Suprapubic skin (tissue), 4 donors: ENCODE measurements at places on chromosomes 4 and X. TPM values are rescaled to one million over a fixed set of nuclear protein-coding genes. Genes with fewer than 3 reads are reported as not detected.

GYPA gene
- not detected for total RNA-seq

GLOD5 gene
- not detected for total RNA-seq

CT45A3 gene
- total RNA-seq: not detected

HAND2 gene
- total RNA-seq: 0.96 TPM

PNMA5 gene
- total RNA-seq: not detected

NDUFA1 gene
- 52.9 TPM for total RNA-seq
